ENCODE measurements at places on chromosomes 5 and 9. TPM values are rescaled to one million over a fixed set of nuclear protein-coding genes. Genes with fewer than 3 reads are reported as not detected.

The GPX8 gene
- total RNA-seq, result 1.2 TPM

The ATP10B gene
- 2.4 TPM for total RNA-seq

The TOR2A gene
- total RNA-seq, result 7.3 TPM

The GPBP1 gene
- total RNA-seq, result 154 TPM

The DOK3 gene
- total RNA-seq, result 3.3 TPM

The ORM2 gene
- total RNA-seq, result not detected

The TMEM232 gene
- total RNA-seq, result 25.7 TPM

The JAKMIP2 gene
- total RNA-seq, result 56.3 TPM

The IL31RA gene
- total RNA-seq, result not detected

The MCIDAS gene
- total RNA-seq, result not detected

The SPINK4 gene
- total RNA-seq, result not detected

The GABRA6 gene
- total RNA-seq, result under 0.01 TPM

The FBP2 gene
- total RNA-seq, result not detected

The MYMK gene
- total RNA-seq, result not detected

The IRF1 gene
- total RNA-seq, result 1.2 TPM

The RABGAP1 gene
- 132 TPM for total RNA-seq

The IGFBPL1 gene
- 42.0 TPM for total RNA-seq

The SHC3 gene
- total RNA-seq, result 49.3 TPM

The CCDC192 gene
- not detected for total RNA-seq

The TNC gene
- 39.9 TPM for total RNA-seq

The EIF4E1B gene
- under 0.01 TPM for total RNA-seq

The IARS1 gene
- 163 TPM for total RNA-seq

The SLC9A3 gene
- 1.2 TPM for total RNA-seq

The INSL6 gene
- total RNA-seq, result not detected

The PCDHGA4 gene
- total RNA-seq, result 5.7 TPM

The CDC20B gene
- total RNA-seq, result not detected

The PTGR1 gene
- total RNA-seq, result 12.2 TPM

The FOXD4L4 gene
- 0.41 TPM for total RNA-seq

The GPR151 gene
- total RNA-seq, result 0.41 TPM

The GFI1B gene
- total RNA-seq, result 0.41 TPM

The SPDL1 gene
- total RNA-seq, result 20.8 TPM

The OTP gene
- not detected for total RNA-seq

The KCNIP1 gene
- 15.5 TPM for total RNA-seq

The ITK gene
- total RNA-seq, result not detected

The ALDOB gene
- total RNA-seq, result not detected

The AGXT2 gene
- total RNA-seq, result not detected

The BTNL8 gene
- not detected for total RNA-seq

The SLC34A1 gene
- total RNA-seq, result not detected

The SUSD3 gene
- total RNA-seq, result 0.41 TPM

The LCN10 gene
- not detected for total RNA-seq

The CAVIN4 gene
- 14.7 TPM for total RNA-seq

The PCDHA4 gene
- total RNA-seq, result 12.2 TPM

The PCDHGA1 gene
- 3.3 TPM for total RNA-seq

The FABP6 gene
- 4.5 TPM for total RNA-seq

The WWC1 gene
- 78.3 TPM for total RNA-seq

The SLC45A2 gene
- total RNA-seq, result 0.41 TPM

The OR13C3 gene
- total RNA-seq, result not detected

The CSF2 gene
- total RNA-seq, result not detected

The GRM6 gene
- total RNA-seq, result under 0.01 TPM
